MV-4-11 (cell line): ENCODE measurements at places on chromosomes 16 and 17.
A peak's percentile ranks its signal among the peaks of the same experiment; 100 is the strongest.

GRCh38 chr17:78258323-78259191, 27.1 kb downstream of the TMEM235 start:
- DNase-seq, result peak; percentile 55

DNA sequence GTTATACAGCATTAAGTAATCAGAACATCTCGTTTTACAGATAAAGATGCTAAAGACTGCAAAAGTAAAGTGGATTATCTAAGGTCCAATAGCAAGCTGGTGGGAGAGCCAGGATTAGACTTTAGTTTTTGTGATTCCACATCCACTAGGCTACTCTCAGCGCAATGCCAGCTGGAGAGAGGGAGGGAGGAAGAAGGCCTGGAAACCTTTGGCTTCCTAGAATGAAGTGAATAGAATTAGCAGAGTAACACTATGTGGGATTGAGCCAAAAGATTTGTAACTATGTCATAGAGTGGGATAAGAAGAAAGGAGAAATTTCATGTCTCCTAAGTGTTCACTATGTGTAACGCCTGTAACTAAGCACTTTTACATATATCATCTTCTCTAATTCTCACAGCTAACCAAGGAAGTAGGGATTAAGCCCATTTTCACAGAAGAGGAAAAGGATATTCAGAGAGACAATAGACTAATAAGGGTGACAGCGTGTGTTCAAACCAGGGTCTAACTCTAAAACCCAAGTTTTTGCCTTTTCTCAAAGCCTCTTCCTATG, 25.4 kb upstream of the NSRP1 start:
- peak; percentile 23 for DNase-seq

GRCh38 chr17:78774956-78775571, 7.0 kb downstream of the CYTH1 start:
- no peak for DNase-seq

GRCh38 chr16:10622036-10622921, 41.9 kb upstream of the EMP2 start:
- DNase-seq, result no peak

GRCh38 chr16:50878536-50878935, 136.7 kb downstream of the CYLD start:
- no peak for DNase-seq

GRCh38 chr17:39225959-39226683, 376 bp upstream of the STAC2 start:
- DNase-seq, result no peak

GRCh38 chr17:17987187-17987896, 14.7 kb downstream of the DRC3 start:
- no peak for DNase-seq

DNA sequence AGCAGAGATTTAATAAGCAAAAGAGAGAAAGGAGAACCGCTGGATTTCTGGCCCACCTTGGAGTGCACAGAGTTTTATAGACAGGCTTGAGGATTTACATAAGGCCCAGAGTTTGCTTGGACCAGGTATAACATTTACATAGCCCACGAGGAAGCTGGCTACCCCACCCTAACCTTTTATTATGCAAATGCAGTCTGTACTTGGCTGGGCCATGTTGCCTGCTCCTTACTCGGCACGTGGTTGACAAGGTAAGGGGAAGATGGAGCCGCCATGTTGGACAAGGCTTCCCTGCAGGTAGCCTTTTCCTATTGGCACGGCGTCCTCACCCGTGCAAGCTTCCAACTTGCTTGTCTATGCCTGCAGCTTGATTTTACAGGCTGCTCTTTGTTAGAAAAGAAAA, 35.2 kb upstream of the HS3ST3A1 start:
- no peak for DNase-seq

DNA sequence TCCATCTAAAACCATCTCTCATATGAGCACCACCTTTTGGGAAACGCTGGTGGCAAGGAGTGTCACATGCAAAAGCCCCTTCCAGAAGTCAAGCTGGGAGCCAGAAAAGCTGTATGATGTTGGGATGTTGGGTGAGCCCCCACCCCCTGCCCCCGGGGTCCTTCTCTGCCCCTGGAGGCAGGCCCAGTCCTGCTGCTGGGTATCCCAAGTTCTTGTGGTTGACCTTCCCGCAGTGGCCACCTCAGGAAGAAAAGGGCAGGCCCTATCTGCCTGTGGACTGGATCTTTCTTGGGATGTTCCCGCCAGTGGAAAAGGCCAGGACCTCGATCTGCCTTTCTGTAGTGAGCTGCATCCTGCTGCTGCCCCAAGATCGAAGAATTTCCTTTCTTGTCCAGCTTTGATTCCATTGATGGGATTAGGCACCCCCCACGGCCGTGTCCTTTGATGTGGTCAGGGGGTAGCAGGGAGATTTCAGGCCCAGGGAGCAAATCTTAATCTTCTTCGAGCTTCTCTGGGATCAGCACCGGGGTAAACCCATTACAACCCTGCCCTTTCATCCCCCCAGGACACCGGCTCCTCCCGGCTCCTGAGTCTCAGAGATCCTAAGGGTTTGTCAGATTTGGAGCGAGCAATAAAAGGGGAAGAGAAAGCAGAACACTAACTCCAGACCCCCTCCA, 165.6 kb downstream of the RAB11FIP4 start:
- peak; percentile 8 for DNase-seq

DNA sequence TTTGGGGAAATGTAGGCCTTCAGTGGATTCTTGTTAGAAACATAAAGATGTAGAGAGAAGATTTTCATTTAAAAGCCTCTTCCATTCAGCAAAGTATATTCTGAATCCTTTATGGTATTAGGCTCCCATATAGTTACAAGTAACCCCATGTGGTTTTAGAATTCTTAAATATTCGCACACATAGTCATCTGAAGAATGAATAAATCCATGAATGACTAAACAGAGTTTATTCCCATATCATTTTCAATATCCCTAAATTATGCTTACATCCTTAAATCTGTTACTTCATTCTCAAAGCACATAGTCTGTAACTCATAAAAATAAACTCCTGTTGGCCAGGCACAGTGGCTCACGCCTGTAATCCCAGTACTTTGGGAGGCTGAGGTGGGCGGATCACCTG, 962.1 kb downstream of the KCNJ18 start:
- no peak for DNase-seq

- no peak for DNase-seq
Observed at GRCh38 chr16:8717892-8718415, 43.5 kb downstream of the ABAT start.

GRCh38 chr17:33725675-33726271, 432.7 kb upstream of the ASIC2 start:
- DNase-seq, result peak; percentile 8

- DNase-seq, result no peak
Observed at GRCh38 chr17:6657633-6658287, 6.2 kb downstream of the C17orf100 start.

GRCh38 chr17:1119924-1120323, 59.9 kb downstream of the ABR start:
- DNase-seq, result no peak

GRCh38 chr17:41548844-41549595, 20.9 kb upstream of the KRT19 start:
- peak; percentile 69 for DNase-seq

GRCh38 chr17:40560592-40561293, 4.5 kb downstream of the CCR7 start:
- peak; percentile 96 for DNase-seq

- DNase-seq, result peak; percentile 87
Observed at GRCh38 chr17:60598001-60598736, 1.8 kb upstream of the PPM1D start.

DNA sequence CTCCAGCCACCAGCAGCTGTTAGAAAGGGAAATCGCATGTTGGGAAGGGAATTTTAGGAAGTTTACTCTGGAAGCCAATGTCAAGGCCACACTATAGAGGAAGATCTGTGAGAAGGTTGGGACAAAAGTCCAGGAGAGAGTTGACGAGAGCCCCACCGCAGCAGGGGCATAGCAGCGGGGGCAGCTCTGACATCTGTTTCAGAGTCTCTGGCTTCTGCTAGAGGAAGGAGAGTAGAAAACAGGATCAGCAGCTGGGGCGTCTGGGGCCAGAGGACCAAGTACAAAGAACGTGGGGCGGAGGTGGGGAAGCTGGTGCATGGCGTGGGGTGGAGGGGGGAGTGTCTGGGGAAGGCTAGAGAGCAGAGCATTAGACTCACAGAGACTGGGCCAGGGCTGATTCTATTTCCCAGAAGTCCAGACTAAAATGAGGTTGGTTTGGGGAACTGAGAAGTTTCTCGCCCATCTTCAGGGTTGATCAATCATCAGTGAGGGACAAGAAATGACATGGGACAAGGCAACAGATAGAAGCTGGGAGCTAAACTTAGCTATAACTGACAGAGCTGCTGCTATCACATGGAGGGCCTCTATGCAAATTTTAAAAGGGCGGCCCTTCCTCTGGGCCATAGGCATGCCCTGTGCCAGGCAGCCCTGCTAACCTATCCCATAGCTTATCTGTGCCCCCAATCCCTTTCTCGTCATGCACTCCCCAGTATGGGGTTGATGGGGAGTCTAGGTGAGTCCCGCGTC, 1.2 kb downstream of the RABEP2 start:
- DNase-seq, result peak; percentile 98

DNA sequence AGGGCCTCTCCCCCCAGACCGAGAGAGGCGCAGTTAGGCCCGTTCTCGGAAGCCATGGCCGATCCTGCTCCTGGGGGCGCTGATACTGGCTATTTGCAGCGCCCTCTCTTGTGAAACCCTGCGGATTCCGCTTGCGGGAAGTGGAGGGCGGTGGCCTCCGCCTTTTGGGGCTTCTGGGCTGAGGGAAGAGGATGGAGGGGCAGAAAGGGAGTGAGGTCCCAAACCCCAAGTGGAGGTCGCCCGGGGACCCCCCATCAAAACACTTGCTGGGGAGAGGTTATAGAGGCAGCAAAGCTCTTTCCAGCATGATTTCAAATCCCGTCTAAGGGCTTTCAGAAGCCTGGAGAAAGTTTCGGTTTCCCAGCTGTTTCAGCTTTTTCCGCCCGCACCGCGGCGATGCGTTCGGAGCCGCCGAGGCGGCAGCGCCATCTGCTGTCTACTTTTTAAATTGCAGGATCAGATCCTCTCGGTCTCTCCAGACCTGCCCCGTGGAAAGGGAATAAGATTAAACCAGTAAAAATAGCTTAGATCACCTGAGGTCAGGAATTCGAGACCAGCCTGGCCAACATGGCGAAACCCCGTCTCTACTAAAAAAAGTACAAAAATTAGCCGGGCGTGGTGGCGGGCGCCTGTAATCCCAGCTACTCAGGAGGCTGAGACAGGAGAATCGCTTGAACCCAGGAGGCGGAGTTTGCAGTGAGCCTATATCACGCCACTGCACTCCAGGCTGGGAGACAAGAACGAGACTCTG, 15.8 kb downstream of the SNX20 start:
- DNase-seq, result peak; percentile 63

GRCh38 chr17:29102046-29102445, 59.1 kb downstream of the PIPOX start:
- no peak for DNase-seq

DNA sequence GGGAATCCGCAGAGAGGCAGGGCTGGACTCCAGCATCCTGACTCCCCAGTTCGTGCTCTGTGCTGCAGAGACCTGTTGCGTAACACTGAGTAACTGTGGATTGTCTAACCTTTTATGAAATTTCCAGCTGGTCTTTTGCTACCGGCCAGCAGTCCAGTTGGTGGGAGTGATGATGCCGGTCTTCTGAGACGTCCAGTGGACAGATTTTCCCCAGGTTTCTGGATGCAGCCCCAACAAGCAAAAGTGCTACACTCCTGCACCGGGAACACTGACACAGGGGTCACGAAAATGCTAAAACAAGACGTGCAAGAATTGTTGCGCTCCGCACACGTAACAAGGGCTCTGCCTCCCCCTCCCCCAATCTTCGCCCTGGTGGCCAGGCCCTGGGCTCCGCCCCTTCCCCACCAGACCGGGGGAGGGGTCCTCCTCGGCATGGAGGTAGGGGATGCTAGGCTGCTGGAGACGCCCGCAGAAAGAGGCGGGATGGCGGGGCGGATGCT, 701 bp upstream of the MRC2 start:
- DNase-seq, result peak; percentile 70

- no peak for DNase-seq
Observed at GRCh38 chr17:78767806-78768205, 14.3 kb downstream of the CYTH1 start.

DNA sequence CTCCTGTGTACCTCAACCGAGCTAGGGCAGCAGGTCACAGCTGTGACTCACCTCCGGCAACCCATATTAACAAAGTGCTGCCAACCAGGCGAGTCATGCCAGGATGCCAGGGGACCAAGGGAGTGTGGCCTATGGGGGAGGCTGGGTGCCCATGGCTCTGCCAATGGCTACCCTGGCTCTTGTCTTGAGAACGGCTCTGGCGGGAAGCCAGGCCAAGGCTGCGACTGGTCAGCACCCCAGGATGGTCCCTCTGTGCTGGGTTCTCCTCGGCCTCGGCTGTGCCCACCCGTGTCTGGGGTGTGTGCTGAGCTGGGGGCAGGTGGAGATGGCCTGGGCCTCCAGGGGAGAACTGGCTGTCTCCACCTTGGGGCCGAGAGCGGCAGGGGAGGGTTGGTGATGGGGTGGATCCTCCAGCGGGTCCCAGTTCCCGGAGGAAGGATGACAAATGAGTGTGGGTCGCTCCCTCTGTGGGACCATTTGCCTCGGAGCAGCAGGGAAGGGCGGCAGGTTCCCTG, 75.8 kb downstream of the MRC2 start:
- DNase-seq, result no peak

- DNase-seq, result peak; percentile 64
Observed at GRCh38 chr17:15944759-15945526, at the start of gene ADORA2B. ADORA2B (plus strand) TSS chr17:15945130; CDS start chr17:15945249, 119 bp downstream.
